ENCODE measurements at places on chromosomes 11 and 22.

GRCh38 chr11:35803115-35803514 lies 140.5 kb downstream of the TRIM44 start:
- no peak for DNase-seq

DNA sequence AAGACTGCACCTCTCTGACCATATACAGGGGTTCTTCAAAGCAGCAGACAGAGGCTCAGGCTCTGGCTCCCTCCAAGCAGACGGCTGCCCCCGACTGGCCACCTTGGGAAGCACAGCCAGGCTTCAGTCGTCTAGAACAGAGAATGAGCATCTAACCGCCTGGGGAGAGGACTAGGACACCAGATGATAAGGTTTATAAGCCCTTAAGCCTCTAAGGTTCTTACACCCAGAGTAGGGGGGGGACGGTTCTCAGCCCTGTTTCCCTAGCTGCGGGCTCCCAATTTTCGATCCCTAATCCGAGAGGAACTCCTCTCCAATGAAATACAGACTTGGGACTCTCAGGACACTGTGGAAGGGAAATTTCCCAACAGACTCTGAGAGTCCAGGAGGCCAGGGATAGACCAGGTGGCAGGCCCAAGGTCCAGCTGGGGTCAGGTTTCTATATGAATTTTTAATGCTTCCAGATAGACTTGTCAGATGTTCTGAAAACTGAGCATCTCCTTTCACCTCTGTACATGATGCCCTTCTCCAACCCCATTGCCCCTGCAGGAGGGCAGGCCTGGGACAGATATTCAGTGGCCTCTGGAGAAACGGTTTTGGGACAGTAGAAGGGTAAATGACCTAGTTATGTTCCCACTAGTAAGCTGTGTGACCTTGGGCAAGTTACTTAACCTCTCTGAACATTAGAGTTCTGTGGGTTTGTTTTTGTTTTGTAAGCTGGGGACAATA lies 20.2 kb downstream of the RTN4RL2 start:
- DNase-seq: no peak

- no peak for DNase-seq
Observed at GRCh38 chr11:18309691-18310090, 12.2 kb downstream of the HPS5 start.

DNA sequence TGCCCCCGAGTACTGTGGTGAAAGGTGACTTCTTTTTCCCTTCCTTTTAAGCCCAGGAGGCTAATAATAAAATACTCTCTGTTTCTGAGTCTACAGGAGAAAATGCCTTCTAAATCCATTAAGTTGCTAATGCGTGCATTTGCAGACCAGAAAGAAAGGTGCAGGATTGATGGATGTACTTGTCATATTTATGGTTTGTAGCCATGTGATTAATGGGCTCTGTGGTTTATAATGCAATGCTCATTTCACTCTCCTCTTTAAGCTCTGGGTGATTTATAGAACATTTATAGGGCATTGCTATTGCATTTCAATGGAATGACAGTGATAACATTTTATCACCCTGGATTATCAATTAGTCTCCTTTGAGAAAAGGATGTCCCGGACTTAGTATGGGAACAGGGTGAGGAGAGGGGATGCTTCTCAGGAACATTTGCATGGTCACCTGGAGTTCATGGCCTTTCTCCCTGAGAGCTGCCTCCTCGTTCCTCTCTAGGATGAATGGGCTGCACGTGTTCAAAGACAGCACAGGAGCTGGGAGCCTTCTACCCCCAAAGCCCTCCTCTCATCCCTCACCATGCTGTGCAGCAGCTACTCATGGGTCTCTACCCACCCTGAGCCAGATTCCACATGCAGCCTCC lies 82.8 kb upstream of the HMGXB4 start:
- no peak for DNase-seq

GRCh38 chr22:29030016-29030617 lies 31.5 kb downstream of the C22orf31 start:
- DNase-seq: no peak

DNA sequence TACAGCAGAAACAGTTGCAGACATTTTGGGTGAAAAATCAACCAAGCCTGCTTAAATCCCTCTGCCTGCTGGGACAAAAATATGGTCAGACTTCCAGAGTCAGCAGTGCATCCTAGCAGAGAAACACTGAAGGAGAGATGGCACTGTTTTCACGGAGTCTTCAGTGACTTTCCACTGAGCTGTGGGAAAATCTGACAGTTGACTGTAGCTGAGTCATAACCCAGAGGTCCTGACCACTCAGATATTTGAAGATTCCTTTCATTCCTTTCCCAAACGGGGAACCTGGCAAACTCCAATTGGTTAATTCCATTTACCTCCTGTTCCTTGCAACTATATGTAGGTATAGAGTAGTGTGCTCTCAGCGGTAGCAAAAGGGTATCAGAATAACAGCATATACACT lies 20.9 kb upstream of the UPB1 start:
- no peak for DNase-seq

DNA sequence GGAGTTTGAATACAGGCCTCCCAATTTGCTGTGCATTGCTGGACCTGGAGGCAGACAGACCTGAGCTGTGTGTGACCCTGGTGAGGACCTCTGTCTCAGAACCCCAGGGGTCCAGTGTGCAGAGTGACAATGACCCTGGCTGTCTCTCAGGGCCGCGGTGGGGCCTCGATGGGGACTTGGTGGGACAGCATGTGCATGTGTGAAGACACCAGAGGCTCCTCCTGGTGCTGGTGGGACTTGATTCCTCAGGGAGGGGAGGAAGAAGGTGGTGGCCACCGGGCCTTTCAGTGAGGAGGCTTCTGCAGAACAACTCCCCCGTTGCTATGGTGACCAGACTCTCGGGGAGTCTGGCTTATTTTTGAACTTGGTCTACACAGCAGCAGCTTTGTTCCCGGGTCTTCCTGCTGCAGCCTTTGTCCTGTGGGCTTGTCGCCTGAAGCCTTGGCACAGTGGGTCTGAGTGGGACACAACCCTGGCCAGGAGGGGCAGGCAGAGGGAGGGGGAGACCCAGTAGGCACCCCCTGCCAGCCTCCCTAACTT lies 35.3 kb downstream of the MCM5 start:
- DNase-seq: no peak

DNA sequence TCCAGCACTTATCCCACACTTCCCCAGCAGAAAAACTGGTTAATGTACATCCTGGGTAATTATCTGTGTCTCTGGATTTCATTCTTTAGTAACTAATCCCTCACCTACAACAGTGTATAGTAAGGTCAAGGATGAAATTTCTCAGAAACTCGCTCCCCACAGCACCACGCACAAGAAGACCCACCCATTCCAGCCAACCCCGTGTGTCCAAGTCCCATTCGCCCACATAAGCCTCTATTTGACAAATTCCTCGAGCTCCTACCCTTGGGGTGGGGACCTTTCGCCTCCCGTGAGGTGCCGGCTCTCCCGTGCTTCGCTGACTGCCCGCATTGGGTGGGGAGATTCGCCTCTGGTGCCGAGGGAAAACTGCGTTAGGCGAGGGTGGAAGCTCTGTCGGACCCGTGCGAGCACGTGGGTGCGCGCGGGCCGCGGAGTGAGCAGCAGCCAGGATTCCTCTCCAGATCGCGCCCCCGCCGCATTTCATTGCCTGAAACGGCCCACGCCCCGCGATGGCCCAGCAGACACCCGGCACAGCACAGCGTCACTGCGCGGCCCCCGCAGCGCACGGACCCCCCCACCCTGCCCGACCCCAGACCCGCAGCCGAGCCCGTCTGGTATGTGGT lies 866 bp downstream of the EXPH5 start:
- no peak for DNase-seq

- no peak for DNase-seq
Observed at GRCh38 chr11:74321487-74322188, 10.2 kb upstream of the P4HA3 start.

GRCh38 chr11:121461843-121462242 lies 9.1 kb upstream of the SORL1-AS1 start:
- DNase-seq: no peak

DNA sequence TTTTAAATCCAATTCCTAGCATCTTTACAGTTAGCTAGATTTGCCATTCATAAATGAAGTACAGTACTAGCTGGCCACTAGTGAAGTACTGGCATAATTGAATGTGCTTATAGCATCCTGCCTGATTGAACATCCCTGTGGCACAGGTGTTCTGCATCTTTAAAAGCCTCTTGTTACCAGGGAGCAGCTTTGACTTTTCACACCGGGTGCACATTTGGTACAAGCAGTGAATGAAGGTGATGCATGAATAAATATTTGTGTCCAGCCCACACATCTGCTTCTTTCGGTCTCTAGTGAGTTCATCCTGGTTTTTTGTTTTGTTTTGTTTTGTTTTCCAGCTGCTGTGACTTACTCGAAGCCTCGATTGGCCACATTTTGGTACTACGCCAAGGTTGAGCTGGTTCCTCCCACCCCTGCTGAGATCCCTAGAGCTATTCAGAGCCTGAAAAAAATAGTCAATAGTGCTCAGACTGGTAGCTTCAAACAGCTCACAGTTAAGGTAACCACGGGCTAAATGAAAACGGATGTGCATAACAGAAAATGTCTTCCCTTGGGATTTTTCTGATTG lies 5.3 kb downstream of the ATP5MG start:
- DNase-seq: no peak

- no peak for DNase-seq
Observed at GRCh38 chr11:71335371-71335770, 83.0 kb upstream of the SHANK2 start.

- DNase-seq: no peak
Observed at GRCh38 chr11:44377121-44377520, 67.2 kb upstream of the ALX4 start.

GRCh38 chr22:45329530-45329936 lies 19.8 kb downstream of the FAM118A start:
- DNase-seq: no peak

DNA sequence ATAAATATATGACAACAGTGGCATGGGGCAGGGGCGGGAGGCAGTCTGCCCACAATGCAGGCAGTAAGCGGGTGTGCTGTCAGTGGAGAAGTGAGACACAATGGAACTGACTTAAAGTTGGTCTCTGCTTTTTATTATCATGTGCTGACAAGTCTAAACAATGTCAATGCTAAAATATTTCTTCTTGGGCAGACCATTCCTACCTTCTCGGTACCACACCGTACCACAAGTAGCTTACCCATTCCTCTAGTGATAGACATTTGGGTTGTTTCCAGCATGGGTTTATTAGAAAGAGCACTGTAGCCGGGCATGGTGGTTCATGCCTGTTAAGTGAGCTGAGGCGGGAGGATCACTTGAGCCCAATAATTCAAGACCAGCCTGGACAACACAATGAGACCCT lies 2.6 kb upstream of the CHADL start:
- DNase-seq: no peak

DNA sequence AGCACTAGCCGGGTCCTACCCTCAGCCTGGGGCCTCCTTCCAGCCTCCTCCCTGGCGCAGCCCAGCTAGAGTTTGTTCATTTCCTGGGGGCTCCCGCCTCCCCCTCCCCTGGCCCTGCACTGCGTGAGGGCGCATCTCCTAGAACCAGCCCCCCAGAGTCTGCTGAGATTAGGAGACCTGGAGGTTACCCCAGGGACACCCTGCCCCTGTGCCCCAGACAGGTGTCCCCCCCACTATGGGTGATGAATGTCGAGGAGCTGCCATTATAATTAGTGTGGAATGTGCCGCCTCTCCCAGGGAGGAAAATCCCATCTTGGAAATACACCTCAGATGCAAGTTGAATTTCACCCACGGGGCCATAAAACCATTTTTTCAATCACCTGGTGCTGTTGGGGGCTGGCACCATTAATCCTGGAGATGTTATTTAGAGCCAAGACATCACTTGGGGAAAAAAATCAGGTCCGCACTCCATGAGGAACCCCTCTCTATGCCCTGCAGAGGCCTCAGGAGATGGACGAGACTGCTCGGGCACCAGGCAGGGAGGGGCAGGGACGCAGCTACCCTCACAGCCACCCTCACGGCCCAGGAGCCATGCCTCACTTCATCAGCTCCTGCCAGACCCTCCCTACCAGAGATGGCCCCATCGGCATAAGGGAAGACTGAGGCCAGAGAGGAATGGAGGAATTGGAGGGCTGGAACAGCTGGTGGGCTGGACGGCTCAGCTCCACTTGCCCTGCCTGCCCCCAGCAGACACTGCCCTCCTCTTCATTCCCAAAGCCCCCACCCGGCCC lies 197.5 kb downstream of the IGLL1 start:
- DNase-seq: no peak

DNA sequence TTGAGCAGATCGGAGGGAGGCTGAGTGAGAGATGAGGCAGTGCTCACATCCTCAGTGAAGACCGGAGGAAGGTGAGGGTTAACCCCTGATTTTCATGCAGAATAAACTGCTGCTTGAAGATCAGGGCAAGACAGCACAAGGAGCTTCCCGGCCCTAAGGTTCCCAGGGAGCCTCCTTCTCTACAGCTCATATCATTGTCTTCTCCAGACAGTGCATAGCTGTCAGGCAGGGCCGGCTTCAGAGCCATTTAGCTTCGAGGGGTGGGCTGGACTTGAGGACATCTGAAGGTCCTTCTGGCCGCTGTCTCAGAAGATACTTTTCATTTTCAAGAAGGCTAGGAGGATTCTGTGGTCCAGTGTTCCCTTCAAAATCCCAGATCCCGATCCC lies 7.2 kb downstream of the ADAMTS8 start:
- DNase-seq: no peak

DNA sequence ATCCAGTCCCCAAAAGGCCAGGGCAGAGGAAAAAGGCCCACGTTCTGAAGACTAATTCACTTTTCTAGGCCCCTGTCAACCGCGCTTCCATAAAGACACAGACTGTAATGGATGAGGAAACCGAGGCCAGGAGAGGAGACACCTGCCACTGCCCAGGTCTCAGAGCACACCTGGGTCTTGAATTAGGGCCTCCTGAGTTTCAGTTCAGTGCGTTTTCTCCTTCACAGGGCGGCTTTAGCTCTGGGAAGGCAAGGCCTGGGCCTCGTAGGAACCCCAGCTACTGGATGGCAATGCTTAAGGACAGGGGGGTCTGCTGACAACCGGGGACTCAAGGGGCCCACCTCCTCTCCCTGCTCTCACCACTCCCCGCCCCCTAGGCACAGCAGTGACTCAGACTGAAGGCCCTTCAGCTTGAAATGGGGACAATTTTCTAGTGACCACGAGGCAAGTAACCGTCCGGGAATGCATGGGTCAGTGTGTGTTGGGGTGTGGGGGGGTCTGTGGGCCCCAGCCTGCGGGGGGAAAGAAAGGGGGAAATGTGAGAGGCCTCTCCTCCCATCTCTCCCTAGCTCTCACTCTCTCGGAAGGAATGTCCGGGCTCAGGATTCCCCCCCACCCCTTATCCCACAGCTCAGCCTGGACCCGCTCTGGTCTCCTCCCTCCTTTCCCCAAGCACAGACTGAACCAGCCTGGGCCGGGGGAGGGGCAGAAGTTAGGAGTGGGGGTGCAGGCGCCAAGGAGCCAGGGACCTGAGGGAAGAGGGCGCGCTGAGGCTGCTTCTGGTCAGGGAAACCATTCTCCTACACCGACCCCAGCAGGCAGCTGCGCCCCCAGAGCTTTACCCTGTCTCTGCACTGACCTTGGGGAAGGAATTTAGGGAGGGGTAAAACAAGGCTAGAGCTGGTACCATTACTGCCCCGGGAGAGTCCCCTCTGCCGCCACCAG lies 17.2 kb downstream of the CREB3L1 start:
- DNase-seq: no peak

- DNase-seq: no peak
Observed at GRCh38 chr22:44663256-44663999, 38.6 kb upstream of the PRR5 start.
